Activated naive CD4-positive, alpha-beta T cell treated with anti-CD3 and anti-CD28 coated beads, Interleukin-2, amount 50 U/mL, for 72 hours (primary cell): ENCODE measurements at places on chromosomes 1 and 21. TPM values are rescaled to one million over a fixed set of nuclear protein-coding genes. Genes with fewer than 3 reads are reported as not detected.

The OR2T27 gene
- not detected for total RNA-seq

The SIPA1L2 gene
- total RNA-seq: 10.8 TPM

The KRTAP19-1 gene
- not detected for total RNA-seq

The PRKAB2 gene
- total RNA-seq: 8.6 TPM

DNA sequence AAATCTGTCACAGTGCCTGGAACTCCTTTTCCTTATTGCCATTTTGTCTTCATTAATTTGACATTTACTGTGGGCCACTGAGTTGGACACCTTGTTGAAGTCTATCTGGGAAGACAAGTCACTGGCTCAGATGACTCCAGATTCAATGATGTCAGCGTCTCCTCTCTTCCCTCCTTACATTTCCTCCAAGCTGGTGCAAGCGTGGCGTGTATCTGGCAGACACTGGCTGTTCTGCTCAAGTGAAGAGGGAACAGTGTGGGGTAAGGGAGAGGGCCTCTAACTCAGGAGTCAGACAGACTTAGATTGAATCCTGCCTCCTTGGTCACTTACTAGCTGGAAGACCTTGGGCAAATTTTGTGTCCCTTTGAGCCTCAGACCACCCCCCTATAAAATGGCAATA, 8.7 kb upstream of the ZNF691 start:
- no peak for DNase-seq

DNA sequence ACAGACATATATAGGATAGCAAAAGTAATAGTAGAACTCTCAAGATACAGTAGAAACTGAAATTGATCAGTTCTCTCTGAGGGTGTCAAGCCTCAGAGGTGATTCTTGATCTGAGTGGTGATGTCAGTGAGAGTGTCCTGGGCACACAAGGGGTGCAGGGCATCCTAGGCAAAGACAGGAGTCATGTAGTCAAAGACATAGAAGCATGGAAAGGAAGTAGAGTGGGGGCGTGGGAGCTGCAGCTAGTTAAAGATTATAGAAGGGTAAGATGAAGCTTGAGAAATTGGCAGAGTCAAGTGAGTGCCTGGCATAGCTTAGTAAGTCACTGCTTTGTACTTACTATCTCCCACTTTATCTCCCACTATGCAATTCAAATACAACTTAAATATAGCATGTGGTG, 22.8 kb downstream of the CDC7 start:
- DNase-seq: peak; percentile 25

- no peak for DNase-seq
Measured at GRCh38 chr21:36654324-36654723, 44.6 kb upstream of the SIM2 start.

- DNase-seq: no peak
Measured at GRCh38 chr21:27382404-27382803, 415.5 kb upstream of the ADAMTS5 start.

- no peak for DNase-seq
Measured at GRCh38 chr1:82400521-82400920, 599.8 kb downstream of the ADGRL2 start.

DNA sequence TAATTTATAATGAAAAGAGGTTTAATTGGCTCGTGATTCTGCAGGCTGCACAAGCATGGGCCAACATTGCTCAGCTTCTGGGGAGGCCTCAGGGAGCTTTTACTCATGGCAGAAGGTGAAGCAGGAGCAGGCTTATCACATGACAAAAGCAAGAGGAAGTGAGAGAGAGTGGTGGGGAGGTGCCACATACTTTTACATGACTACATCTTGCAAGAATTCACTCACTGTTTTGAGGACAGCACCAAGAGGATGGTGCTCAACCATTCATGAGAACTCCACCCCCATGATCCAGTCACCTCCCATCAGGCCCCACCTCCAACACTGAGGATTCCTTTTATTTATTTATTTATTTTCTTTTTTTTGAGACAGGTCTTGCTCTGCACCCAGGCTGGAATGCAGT, 5.5 kb upstream of the PLEKHM2 start:
- DNase-seq: no peak

GRCh38 chr1:37602750-37603694, 7.3 kb upstream of the GNL2 start:
- DNase-seq: peak; percentile 35

DNA sequence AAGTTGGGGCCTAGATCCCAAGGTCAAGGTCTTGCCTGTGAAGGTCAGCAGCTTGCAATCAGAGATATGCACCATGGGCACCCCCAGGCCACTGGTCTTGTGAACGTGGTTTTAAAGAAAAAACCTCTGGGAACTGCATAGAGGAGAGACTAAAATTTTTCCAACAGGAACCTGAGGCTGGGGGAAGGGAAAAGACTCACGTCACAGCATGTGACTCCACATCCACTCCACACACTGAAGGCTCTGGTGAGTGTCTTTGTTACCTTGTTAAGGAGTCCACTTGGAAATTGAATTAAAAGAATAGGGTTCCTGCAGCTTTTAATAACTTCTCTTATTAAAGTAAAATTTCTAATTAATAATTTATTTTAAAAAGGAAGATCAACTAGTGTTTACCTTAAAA, 224.9 kb downstream of the DAB1 start:
- no peak for DNase-seq

DNA sequence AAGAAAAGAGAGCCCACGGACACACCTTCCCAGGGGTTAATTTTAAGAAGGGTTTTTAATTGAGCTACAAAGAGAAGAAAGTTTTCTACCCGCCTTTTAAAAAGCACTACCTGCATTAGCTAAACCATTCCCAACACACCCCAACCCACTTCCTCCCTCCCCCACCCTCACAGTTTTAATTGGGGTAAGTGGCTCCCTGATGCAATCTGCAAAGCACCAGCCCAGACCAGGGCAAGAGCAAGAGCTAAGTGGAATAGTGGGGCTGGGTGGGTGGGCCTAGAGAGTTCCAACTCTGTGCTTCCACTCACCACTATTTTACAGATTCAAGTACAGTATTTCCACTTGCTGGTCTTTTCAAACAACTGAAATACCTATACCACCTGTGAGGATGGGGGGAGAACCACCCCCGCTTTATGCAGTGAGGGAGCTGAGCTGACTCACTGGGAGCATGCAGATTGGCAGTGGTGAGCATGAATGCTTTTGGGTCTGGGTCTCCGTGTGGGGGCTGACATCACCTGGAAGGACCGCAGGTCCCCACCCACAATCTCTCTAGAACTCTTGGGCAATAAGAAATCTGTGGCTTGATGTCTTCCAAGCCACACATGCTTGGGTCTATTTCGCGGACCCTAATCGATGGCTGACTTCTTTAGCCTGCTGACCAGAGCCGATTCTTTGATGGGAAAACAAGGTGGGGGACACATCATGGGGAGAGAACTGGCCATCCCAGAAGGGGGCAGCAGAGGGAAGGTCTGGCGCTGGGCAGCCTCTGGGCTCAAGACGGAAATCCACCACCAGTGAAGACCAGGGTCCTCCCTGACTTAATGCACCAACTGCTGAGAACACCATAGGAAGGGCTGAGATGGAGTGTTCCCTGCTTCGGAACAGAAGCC, 95.5 kb downstream of the SSBP3 start:
- DNase-seq: no peak

- no peak for DNase-seq
Measured at GRCh38 chr1:216812966-216813365, 89.7 kb upstream of the ESRRG start.
